Activated naive CD8-positive, alpha-beta T cell treated with anti-CD3 and anti-CD28 coated beads, Interleukin-2, amount 10 ng/mL, durations not matched to agents 7 days and 5 days (primary cell): ENCODE measurements at places on chromosomes 1 and 21.

GRCh38 chr1:183040547-183040971 lies 17.3 kb downstream of the LAMC1 start:
- DNase-seq = no peak

- no peak for DNase-seq
Observed at GRCh38 chr1:151961833-151962232, 31.8 kb downstream of the S100A10 start.

DNA sequence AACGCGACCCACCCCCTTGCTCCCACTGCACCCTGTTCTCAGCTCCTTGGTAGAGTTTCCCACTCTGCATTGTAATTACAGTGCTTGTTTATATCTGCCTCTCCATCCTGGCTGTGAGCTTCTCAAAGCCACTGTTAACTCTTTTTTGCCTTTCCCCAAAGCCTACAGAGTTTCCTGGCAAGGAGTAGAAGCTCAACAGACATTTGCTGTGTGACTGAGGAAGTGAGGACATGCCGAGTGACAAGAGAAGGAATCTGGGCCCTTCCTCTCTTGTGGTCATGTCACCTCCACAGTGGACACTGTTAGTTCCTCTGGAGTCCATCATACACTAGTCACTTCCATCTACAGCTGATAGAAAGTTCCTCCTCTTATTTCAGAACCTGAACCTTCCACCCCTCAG lies 6.1 kb upstream of the IGSF8 start:
- no peak for DNase-seq

- DNase-seq = no peak
Observed at GRCh38 chr1:182617014-182617429, 12.8 kb upstream of the RGS16 start.

DNA sequence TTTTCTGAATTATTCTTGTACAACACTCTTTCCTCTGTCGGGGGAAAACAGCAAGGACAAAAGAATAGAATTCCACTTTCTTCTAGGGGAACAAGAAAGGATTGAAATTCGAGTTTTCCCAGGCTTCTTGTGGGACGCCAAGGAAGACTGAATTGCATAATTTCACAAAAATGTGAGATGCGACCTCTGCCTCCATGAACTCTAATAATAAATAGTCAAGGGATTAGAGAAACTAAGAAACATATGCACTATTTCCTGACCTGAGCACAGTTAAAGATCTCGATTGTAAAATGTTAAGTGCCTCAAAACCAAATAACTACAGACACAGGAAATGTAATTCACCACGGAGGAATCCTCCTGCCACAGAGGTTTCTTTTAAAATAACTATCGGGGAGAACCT lies 117.3 kb upstream of the MARK1 start:
- DNase-seq = no peak

DNA sequence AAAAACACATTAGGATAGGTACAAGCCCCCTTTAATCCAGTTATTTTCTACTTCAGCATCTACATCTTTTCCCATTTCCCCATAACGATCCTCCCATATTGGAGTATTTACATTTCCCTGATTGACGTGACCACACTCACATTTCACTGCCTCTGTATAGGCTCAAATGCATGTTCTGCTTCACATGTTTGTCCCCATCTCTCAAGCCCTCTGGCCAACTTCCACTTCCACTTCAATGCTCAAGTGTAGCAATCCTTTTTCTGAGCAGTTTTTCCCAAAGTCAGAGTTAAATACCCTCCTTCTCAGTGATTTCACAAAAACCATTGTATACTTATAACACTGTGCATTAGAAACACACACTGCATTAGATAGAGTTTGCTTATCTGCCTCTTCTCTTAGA lies 61.8 kb upstream of the TTLL7 start:
- DNase-seq = no peak

GRCh38 chr1:162157469-162157868 lies 88.0 kb downstream of the NOS1AP start:
- no peak for DNase-seq

GRCh38 chr1:220325306-220325995 lies 53.2 kb upstream of the RAB3GAP2 start:
- no peak for DNase-seq

- no peak for DNase-seq
Observed at GRCh38 chr1:58849551-58849950, 65.7 kb upstream of the JUN start.

DNA sequence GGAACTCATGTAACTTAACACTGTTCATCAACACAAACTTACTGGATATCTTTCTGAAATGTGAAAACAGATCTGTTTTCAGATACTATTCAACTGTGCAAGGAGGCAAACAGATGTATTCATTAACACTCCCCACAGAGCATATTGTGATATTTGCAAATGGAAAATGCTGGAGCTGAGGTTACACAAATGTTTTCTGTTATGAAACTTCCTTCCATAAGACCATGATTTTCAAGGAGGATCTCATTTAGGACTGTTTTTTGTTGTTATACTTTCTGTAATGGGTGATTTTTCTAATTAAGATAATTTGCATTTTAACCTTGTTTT lies 56.1 kb downstream of the GABPA start:
- DNase-seq = no peak

GRCh38 chr1:28417926-28418637 lies 48.5 kb downstream of the PHACTR4 start:
- no peak for DNase-seq

GRCh38 chr1:231016234-231016633 lies 23.8 kb downstream of the FAM89A start:
- DNase-seq = no peak

DNA sequence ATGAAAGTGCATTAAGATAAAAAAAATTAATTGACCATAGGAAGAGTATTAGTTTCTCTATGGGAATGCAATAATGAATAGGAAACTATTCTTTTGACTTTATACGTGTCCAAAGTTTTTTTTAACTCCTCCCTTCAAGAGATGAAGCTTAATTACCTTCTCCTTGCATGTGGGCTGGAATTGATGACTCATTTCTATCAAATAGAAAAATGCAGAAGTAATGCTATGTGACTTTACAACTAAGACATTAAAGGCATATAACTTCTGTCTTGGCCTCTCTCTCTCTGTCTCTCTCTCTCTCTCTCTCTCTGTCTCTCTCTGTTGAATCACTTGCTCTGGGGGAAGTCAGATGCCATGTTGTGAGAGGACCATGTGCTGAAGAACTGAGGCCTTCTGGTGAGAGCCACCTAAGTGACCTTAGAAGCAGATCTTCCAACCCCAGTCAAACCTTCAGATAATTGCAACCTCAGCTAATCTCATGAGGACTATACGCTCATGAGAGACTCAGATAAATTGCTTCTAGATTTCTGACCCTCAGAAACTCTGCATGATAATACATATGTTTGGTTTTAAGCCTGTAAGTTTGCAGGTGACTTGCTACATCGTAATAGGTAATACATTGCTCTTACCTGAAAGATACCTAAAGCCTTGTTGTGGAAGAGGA lies 414.2 kb downstream of the KCNT2 start:
- no peak for DNase-seq

DNA sequence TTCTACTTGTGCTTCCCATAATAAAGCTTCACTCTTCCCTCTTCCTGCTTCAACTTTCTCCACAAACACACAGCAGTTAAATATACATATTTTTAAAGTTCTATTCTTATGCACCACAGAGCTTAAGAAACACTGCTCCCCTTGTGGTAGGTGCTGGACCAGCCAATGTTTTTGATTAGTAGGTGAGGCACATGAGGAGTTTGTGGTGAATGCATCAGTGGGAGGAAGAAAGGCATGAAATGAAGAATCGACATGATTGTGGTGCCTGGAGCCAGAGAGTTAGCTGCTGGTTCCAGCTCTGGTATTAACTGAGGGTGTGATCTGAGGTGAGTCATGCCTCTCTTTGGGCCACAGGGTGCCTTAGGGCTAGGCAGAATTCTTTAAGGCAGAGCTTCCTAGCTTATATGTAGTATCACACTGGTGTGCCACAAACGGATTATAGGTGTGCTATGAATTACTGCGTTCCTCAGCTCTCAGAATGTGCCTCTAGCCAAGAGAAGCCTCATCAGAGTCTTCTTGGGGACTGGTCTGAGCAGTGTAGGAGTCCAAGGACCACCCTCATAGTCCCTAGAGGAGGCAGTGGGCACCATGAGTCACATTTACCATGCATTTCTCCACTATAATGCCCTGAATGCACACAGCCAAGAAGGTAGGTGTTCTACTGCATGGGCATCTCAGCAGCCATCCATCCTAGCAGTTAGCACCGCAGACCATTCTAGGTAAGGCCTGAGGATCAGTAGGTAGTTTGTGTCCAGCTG lies 97.4 kb upstream of the SGIP1 start:
- DNase-seq = peak; percentile 33

GRCh38 chr21:46226920-46227599 lies 1.5 kb downstream of the LSS start:
- no peak for DNase-seq

GRCh38 chr1:236700903-236701302 lies 14.6 kb downstream of the ACTN2 start:
- DNase-seq = no peak

DNA sequence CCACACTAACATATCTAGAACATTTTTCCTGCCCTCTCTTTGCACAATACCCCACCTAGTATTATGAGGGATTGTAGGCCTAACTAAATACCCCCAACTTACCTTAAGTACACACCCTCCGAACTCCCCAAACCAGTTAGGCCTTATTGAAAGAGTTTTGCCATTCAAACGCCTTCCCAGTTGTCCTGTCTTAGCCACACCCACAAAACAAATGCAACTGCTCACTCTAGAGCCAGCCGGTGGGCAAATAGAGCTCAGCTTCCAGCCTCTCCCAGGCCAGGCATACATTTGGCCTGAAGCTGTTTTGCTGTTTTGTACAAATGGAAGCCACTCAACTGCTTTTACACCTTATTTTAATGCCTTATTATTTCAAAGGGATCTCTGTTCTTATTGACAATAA lies 224.2 kb upstream of the RUNX1 start:
- no peak for DNase-seq

- DNase-seq = peak; percentile 80
Observed at GRCh38 chr1:161068306-161069234, 1.1 kb downstream of the ARHGAP30 start.

DNA sequence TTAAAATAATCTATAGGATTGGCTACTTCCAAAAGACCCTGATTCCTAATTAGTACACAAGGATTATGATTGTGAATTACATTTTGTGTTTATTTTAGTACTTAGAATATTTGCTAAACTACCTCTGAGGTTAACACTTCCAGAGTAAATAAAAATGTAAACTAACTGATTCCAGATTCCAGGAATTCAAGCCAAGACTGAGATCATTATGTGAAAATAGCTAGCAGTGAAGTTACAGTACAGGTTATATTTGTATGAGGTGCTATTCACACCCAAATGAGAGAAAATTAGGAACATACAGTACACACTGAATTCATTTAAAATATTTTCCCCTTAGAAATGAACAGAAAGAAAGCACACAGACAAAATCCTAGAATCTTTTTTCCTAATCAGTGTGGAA lies 28.8 kb downstream of the TTLL7 start:
- no peak for DNase-seq

DNA sequence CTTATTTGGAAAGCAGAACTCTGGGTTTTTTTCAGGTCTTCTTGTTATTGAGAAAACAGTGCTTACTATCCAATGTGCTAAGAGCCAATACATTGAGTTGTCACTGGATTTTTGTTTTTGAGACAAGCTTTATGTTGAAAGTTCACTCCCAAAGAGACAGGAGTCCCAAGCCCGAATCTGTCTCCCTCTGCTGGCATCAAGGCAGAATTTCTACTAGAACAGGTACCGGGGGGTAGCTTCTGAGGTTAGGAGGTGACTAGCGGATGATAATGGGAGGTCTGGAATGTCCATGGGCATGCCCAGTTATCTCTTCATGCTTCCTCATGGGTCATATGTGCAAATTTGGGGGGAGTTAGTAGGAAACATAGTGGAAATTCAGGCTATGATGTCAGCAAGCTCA lies 25.1 kb downstream of the ZNF124 start:
- no peak for DNase-seq

DNA sequence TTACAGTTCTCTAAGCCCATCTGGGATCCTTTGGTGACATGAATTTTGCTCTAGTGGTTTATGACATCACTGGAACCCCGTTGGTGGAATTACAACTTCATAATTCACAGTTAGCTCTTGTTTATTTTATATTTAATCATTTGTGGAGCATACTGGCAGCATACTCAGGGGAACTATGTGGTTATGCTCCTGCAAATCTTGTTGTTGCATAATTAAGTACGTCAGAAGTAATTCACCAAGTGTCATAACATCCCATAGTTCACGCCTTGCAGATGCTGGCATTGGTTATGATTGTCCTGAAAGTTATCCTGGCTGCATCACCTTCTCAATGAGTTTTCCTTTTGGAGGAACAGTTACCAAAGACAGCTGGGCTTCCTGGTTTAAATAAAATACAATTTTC lies 16.5 kb downstream of the PRRX1 start:
- DNase-seq = no peak

DNA sequence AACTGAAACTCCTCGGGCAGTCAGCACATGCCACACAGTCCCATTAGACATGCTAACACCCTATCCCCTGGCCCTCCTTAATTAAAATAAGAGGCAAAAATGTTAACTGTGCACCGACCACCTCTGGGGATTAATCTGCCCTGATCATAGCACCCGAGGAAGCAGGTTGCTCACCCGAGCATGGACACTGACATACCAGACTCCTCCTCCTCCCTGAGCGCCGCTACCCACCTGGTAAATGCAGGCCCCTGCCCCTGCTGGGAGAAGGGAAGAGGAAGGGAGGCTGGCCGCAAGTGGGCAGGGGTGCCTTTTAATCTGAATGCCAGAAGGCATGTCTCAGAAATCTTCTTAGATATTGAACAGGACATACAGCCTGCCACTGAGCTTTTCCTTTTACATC lies 360.9 kb downstream of the RRAGC start:
- DNase-seq = no peak

- no peak for DNase-seq
Observed at GRCh38 chr1:235766794-235767285, 99.9 kb downstream of the LYST start.

DNA sequence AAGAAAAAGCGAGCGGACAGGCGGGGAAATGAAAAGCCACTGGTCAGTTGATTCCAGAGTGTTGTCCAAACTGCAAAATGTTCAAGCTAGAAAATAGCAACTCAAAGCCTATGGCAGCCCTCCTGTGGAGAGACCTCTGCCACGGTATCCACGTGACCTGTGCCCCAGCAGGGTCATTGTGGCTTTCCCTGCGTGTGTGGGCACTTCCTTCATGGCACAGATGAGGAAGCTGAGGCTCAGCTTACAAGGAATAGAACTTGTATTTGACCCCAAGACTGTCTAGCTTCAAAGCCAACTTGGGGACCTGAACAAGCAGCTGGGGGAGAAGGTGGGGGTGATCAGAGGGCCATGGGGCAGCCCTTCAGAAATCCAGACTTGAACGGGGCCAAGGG lies 15.6 kb upstream of the PLEKHG5 start:
- no peak for DNase-seq

- DNase-seq = no peak
Observed at GRCh38 chr1:154342132-154342531, 16.8 kb downstream of the ATP8B2 start.

GRCh38 chr1:84347271-84347931 lies 45.9 kb downstream of the SAMD13 start:
- DNase-seq = no peak

- DNase-seq = peak; percentile 21
Observed at GRCh38 chr1:1118876-1119220, 3.0 kb upstream of the C1orf159 start.
